NCI-H460 (cell line): ENCODE measurements at places on chromosomes 13 and 19.

DNA sequence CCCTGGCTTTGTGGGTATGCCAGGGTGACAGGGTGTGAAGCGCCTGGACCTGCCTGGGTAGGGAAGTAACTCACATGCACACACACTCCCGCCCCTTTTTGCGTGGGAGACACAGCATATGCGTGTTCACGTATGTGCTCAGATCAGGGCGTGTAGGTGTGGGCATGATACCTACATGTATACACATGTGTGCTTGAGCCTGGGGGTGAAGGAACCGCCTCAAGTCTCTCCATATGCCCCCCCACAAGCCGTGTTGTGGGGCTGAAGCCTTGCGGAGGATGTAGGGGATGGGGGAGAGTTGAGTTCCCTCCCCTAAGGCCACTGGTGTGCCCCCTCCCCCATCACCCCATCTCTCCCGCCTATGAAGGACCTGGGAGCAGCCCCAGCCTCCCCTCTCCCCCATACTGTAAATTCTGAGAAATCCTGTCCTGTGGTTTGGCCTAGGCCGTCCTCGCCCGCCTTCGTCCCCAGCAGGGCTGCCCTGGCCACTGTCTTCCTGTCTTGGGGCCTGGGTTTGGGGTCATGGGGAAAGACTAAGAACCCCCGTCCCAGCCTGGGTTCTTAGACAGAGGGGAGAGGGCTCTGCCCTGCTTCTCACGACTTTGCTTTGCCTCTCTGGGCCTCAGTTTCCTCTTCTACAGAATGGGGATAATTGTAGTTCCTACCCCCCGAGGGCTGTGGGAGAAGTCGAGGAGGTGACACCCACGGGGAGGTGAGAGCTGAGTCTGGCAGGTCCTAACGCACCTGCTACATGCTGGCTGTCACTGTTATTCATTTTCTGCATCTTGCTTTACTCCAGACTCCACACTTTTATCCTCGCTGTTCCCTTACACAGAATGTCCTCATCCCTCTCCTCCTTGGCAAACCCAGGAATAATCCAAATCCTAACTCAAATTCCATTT, 14.3 kb downstream of the ACTL9 start:
- DNase-seq: no peak

GRCh38 chr13:37608750-37609339, 10.3 kb upstream of the POSTN start:
- no peak for DNase-seq

DNA sequence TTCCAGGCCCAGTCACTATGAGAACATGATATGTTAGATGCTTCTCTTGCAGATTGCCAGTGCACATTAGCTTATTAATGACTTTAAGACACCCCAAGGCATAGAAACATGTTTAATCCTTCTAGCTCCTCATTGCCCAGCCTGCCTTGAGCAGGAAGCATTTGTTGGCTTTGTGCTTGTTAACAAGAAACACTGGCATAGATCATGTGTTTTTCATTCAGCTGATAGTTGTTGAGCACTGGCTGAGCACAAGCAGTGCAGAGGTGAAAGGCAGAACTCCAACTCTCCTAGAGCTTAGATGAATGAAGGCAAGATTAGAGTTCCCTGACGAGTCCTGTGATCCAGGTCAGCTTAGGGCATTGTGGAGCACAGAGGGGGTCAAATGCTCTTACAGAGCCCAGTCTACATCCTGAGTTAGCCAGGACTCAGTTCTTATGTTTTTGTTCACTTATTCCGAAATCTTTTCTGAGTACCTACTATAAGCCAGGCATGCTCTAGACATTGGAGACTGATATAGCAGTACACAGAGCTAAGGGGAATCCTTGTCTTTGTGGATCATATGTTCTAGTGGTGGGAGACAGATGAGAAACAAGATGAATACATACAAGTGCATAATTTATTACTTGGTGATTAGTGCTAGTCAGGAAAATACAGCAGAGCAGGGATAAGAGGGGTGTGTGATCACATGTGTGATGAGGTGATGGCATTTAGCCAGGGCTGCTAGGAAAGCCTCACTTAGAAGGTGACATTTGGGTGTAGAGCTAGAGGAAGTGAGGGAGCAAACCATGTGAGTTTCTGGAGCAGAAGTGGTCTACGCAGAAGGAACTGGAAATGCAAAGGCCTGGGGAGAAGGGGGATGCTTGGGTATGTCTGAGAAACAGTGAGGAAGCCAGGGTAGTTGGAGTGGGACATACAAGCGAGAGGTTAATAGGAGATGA, 101.2 kb downstream of the WASF3 start:
- no peak for DNase-seq

DNA sequence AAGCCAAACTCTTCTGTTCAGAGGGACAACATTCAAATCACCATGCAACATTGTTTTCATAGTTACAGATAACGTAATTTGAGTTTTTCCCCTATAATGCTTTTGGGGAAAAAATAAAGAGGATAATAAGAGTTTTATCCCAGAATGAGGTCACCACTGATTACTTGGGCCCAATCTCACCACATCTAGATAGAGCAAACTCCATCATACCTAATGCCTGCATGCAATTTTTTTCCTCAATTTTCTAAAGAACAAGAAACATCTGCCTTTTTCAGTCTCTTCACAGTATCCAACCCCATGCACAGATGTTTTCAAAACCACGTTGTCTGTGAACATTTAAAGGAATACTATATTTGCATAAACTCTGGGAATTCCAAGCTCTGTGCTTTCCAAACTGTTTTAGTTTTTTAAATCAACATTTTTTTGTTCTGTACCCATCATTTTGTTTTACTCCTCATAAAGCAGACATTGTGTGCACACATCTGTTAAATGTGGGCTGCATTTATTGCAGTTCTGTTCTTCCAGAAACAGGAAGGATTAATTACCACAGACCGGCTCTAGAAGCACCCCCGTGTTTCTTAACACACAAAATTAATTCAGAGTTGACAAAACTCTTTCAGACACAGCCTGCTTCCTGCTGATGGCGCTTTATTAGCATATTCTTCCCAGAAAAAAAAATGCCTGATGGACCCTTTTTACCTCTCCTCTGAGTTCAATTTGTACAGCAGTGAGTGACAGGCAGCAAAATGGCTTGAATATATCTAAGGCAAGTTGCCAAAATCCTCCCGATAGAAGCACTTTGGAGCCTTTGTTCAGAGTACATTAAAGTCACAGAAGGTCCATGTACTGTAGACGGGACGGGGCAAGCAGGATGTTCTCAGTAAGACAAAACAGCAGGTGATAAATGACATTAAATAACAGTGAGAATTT, 1171.9 kb downstream of the EFNB2 start:
- no peak for DNase-seq
